Activated T-helper 1 cell treated with anti-CD3 and anti-CD28 coated beads, Interleukin-2, amount 50 U/mL, for 16 hours (primary cell): ENCODE measurements at places on chromosomes 12 and 14.

DNA sequence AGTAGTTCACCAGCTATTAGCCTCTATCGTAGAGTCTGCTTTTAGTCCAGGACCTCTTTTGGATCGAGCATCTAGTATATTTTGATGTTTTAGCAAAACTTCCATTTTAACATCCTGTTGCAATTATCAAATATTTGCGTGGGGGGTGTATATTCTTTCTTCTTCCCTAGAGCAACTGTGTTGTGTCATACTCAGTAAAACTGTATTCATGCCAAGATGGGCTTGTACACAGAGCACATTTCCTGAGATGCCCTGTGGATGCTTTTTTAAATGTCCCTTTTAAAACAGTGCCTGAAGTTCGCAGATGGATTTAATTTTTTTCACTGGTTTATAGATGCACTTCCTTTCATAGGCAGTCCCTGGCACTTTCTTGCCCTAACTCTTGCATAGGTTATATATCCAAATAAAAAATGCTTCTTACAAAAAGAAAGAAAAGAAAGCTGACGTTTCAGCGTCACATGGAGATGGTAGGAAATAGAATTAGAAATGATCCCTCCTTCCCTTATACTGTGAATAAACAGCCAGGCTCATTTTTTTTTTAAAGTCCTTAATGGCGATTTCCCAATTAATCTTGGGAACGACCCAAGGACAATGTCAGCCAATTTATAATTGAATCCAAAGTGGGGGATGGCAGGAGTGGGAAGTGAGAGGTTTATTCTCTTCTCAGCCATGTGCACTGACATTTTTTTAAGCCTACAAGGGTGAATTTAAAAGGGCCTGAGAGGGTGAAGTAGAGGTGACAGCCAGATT, 247.0 kb downstream of the SLC41A2 start:
- no peak for DNase-seq

- DNase-seq = no peak
Observed at GRCh38 chr14:51441001-51441400, 201.0 kb downstream of the TMX1 start.

DNA sequence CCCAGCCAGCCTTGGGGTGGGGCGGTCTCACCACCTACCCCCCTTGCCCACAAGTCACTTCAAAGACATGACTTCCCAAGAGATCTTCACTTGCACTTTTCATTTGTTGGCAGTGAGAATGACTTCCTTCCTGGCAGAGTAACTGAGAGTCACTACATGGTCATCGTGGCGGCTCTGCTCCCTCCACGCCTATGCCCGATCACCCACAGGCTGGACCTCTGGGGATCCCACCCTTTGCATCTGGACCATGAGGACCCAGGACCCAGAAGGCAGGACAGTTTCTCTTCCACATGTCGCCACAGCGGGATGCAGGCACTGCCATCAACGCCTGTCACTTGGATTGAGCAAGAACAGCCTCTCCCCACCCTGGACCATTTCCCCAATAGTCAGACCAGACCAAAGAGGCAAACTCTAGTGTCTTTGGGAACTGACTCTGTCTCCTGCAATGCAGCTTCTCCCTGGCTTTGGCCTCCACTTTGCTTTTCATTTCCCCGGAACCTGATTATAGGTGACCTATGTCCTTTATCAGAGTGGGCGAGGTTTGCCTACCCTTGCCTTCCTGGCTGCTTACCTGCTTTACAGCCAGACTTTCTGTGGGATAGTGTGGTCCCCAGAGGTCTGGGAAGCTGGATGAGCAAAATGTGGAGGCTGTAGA, 3.6 kb downstream of the VDR start:
- DNase-seq = no peak

- DNase-seq = no peak
Observed at GRCh38 chr12:45232756-45233372, 17.0 kb downstream of the ANO6 start.

DNA sequence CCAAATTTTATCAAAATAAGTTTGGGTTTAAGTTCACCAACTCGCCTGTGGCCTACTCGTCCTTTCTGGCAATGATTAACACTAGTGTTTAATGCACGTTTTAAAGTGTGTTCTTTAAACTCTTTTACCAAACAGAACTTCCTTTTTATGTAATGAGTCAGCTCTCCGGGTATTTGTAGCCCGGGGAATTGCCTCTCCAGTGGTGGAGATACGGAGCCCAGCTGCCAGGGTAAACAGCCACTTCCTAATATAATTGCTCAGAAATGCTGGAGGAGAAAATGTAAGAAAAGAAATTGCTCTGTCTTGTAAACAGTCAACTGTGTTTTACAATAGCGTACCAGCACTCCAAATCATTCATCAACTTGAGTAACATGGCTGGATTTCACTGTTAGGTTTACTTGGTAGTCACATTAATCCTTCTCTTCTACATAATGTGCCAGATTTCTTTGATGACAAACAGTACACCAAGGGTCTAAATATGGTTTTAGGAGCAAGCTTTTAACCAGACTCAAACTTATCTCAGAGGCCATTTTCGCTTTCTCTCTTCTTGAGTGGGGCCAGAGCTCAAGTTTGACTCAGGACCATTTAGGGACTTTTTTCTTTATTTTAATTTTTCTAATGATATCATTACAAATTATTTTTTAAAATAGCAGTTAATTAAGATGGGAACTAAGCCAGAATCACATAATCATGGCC, 101.2 kb upstream of the SLC38A2 start:
- DNase-seq = no peak
